ENCODE measurements at places on chromosomes 5 and 9. TPM values are rescaled to one million over a fixed set of nuclear protein-coding genes. Genes with fewer than 3 reads are reported as not detected.

GFI1B gene
- 0.50 TPM for total RNA-seq

STPG3 gene
- not detected for total RNA-seq

TRMT10B gene
- 4.8 TPM for total RNA-seq

TBCA gene
- 138 TPM for total RNA-seq

FAM151B gene
- 15.5 TPM for total RNA-seq

SLC22A4 gene
- 4.0 TPM for total RNA-seq

CDC25C gene
- total RNA-seq, result 3.7 TPM

CXXC5 gene
- 71.5 TPM for total RNA-seq

RNF20 gene
- 38.6 TPM for total RNA-seq

SEMA6A gene
- total RNA-seq, result 76.5 TPM

CSF1R gene
- total RNA-seq, result 16.8 TPM

HAUS6 gene
- total RNA-seq, result 20.3 TPM

TMC1 gene
- total RNA-seq, result 0.89 TPM

KCNIP1 gene
- total RNA-seq, result 82.4 TPM

DMRTA1 gene
- total RNA-seq, result 0.99 TPM

OCLN gene
- 10.0 TPM for total RNA-seq

IL33 gene
- total RNA-seq, result 21.6 TPM

Measured in spinal cord (tissue), 10 donors.